ENCODE measurements at places on chromosomes 6 and 20. TPM values are rescaled to one million over a fixed set of nuclear protein-coding genes. Genes with fewer than 3 reads are reported as not detected.
A peak's percentile ranks its signal among the peaks of the same experiment; 100 is the strongest.

DNA sequence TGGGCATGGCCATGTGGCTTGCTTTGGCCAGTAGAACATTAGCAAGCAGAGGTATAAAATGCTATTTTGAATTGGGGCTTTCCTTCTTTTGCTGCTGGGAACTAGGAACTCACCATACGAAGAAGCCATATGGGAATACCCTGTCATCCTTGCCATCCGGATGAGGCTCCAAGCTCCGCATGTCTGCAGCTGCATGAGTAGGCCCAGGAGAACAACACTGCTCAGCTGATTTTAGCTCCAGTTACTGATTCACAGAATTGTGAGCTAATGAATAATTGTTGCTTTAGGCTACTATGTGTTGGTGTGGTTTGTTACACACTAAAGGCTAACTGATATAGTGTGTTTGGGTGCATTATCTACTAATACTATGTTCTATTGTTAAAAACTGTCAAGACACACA, 2.7 kb upstream of the PLCB4 start:
- peak; percentile 63 for DNase-seq

DNA sequence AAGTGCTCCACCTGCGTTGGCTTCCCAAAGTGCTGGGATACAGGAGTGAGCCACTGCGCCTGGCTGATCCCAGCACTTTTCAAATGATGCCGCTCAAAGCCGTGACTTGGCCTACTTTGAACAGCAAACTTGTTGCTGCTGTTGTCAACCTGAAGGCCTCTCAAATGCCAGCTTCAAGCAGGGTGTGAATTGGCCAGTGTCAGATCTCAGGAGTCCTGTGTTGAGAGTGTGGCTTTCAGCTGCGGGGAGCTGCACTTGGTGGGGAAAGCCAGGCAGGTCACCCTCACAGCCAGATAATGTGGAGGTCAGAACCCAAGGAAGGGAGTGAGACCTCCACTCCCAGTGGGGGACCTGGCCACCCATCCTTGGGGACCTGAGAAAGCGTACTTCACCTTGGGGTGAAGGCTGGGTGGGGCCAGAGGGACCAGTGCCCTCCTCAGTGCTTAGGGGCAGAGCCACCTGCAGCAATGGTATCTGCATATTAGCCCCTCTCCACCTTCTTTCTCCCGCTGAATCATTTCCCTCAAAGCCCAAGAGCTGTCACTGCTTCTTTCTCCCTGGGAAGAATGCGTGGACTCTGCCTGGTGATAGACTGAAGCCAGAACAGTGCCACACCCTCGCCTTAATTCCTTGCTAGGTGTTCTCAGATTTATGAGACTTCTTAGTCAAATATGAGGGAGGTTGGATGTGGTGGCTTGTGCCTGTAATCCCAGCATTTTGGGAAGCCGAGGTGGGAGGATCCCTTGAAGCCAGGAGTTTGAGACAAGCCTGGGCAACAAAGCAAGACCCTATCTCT, 19.1 kb upstream of the PANK2 start:
- no peak for DNase-seq

GRCh38 chr6:24394780-24395437, 7.8 kb upstream of the MRS2 start:
- peak; percentile 87 for DNase-seq

The ADGRG6 gene
- total RNA-seq, result 20.1 TPM

The MDFI gene
- 61.3 TPM for total RNA-seq

The DNAH8 gene
- total RNA-seq, result not detected

Measured in bronchial epithelial cell (primary cell).